GM18507 (cell line): ENCODE measurements at places on chromosomes 2 and 18.

- DNase-seq, result no peak
Observed at GRCh38 chr2:235936493-235936892, 231.7 kb downstream of the GBX2 start.

DNA sequence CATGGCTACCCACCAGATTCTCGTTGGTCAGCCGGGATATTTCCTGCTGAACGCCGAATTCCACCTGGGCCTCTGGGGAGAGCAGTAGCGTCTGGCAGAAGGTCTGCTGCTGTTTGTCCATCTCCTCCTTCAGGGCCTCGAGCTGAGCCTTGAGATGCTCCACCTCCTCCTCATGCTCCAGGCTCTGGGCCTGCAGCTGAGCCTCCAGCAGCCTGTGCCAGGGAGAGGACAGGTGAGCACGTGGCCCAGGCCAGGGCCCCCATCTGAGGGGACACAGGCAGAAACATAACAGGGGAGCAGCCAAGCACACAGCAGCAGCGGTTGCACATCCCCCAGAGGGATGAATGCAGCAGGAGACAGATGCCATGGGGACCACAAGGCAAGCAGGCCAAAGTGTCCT is 40.1 kb upstream of the ACAA2 start:
- DNase-seq, result no peak

- DNase-seq, result no peak
Observed at GRCh38 chr2:165594231-165594934, 124.9 kb downstream of the CSRNP3 start.

- no peak for DNase-seq
Observed at GRCh38 chr18:23093772-23094171, 41.5 kb upstream of the CABLES1 start.

GRCh38 chr18:22311301-22311700 is 106.4 kb downstream of the CTAGE1 start:
- DNase-seq, result no peak

DNA sequence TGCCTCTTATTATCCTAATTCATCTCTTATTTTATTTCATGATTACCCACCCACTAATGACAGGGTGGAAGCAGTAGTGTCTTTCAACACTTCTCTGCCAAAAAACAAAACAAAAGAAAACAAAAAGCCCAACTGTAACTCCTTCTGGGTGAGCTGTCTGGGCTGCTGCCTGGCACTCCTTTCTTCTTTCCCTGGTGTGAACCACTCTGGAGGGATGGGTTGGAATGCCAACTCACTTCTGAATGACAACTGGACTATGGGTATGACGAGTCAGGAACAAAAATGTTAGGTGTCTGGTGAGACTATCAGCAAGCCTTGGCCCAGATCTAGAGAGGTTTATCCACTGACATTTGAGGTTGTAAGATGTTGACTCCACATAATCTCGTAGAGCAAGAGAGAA is 88.3 kb upstream of the ITGB6 start:
- no peak for DNase-seq

GRCh38 chr2:161076936-161077335 is 83.3 kb upstream of the TANK start:
- no peak for DNase-seq

- DNase-seq, result no peak
Observed at GRCh38 chr2:60555066-60555782, 1.8 kb upstream of the BCL11A start.

- no peak for DNase-seq
Observed at GRCh38 chr2:240227538-240228428, 87.3 kb upstream of the OTOS start.

GRCh38 chr2:128601298-128602037 is 282.8 kb upstream of the HS6ST1 start:
- no peak for DNase-seq

- DNase-seq, result no peak
Observed at GRCh38 chr2:3023531-3023930, 354.1 kb downstream of the EIPR1 start.

DNA sequence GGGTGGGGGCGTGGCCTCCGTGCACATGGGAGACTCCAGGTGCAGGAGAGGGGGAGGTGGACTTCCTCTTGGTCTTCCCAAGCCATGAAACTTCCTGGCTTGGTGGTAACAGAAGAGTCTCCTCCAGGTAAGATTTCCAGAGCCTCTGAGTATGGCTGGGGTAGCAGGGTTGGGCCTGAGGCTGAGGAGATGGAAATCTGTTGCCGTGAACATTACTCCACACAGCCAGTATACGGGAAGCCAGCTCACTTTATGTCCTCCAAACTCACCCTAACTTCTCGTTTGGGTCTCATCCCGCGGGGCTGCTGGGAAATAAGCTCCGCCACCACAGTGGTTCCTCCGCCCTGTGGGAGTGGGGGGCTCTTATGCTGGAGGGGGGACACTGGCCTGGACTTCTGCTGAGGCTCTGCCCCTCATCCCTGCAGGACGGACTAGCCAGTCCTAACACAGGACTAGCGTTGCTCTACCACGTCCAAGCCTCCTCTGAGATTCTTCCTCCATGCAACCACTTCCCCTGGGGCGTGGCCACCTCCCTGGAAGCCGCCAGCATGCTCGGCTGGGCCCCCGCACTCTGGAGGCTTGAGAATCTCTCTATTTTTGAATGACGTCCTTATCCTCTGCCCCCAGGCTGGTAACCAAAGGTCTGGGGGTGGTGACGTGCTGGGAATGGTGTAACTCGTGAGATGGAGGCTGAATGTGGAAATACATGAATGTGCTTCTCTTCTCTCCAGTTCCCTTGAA is 777 bp upstream of the RAB17 start:
- DNase-seq, result no peak

DNA sequence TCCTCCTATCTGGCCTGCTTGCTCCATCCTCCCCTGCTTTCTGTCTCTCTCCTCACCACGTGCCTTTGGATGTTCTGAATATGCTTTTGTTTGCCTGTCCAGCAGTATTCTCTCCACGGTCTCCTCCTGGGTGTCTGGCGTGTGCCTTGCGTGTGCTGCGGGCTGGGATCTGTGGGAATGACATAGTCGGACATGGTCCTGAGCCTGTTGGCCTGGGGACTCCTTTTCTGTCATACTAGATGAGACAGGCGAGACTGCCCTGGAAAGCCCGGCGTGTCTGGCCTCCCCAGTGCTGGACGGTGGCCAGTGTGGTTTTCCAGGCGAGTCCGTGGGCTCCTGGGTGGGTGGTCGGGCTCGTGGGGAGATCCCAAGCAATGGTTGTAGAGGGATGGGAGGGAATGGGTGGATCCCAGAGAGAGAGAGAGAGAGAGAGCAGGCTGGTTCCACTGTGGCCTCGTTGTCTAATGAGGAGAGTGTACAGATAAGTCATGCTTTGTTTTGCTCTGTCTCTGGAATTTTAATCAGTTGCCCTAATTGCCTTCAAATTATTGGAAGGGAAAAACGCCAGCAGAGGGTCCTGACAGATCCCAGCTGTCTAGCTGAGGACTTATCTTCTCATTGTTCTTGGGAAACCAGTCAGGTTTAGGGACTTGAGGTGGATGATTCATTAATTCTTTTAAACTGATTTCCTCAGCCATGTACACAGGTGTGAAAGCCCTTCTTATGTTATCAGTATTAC is 58.3 kb downstream of the HPCAL1 start:
- no peak for DNase-seq

DNA sequence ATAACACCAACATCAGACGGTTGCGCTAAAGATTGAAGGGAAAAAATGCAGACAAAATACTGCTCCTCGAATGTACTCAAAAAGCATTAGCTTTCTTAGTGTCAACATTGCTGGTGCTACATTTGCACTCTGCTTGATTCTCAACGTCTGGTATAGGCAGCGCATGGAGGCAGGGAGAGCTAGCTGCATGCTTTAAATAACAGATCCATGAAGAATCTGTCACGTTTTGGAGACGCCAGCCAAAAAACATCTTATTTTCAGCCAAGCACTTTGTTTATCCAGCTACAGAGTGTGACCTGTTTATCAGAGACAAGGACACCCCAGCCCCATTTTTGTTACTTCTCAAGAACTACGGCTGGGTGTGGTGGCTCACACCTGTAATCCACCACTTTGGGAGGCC is 59.5 kb downstream of the APOB start:
- no peak for DNase-seq

DNA sequence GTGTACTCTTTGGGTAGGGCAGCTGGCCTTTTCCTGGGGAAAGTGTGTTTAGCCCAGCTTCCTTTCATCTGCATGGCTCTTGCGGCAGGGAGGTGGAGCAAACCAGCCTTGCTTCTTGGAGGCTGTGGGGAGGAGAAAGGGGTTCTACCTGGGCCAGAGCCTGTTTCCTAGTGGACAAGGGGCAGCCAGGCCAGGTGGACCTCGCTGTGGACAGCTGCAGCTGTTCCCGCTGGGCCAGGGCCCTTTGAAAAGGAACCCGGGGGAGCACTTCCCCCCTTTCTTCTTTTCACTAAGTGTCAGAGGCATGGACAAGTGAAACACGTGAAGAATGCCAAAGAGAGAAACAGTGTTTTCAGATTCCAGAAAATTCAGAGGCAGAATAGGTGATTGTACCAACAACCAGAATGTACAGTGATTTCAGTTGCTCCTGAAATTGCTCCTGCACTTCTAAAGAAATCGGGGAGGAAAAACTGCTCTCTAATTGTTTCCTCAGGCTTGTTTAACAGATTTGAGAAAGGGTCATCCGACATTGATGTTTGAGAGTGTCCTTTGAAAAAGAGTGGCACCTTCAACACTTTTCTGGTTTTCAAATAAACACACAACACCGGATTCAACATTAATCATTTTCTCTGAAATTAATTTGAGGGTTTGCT is 3.9 kb downstream of the GLI2 start:
- DNase-seq, result no peak

DNA sequence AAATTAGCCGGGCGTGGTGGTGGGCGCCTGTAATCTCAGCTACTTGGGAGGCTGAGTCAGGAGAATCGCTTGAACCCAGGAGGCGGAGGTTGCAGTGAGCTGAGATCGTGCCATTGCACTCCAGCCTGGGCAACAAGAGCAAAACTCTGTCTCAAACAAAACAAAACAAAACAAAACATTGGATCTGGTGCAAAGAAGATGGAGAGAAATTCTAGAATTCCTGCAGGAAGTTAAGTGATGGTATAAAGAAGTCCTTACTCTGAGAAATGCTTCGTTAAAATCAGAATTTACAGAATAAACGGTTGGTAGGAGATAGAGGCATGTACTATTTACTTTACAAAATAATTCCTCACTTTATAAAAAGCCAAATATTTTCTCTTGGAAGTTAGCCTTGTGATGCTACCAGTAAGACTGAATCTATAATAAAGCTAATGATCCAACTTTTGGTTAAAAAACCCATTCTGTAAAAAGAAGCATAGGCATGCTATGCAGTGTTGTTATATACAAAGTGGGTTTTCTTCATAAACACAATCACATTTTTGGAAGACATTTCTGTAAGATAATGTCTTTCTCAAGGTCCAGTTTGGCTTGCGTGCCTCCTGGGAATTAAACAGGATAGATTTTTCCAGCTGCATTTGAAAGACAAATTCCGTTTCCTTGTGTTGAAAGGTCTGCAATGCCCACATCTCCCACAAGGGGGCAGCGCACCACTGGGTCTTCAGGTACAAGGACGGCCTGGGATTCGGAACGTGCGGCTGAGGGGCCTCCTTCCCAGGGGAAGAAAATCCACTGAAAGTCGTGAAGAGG is 35.6 kb upstream of the PNO1 start:
- peak; percentile 44 for DNase-seq

DNA sequence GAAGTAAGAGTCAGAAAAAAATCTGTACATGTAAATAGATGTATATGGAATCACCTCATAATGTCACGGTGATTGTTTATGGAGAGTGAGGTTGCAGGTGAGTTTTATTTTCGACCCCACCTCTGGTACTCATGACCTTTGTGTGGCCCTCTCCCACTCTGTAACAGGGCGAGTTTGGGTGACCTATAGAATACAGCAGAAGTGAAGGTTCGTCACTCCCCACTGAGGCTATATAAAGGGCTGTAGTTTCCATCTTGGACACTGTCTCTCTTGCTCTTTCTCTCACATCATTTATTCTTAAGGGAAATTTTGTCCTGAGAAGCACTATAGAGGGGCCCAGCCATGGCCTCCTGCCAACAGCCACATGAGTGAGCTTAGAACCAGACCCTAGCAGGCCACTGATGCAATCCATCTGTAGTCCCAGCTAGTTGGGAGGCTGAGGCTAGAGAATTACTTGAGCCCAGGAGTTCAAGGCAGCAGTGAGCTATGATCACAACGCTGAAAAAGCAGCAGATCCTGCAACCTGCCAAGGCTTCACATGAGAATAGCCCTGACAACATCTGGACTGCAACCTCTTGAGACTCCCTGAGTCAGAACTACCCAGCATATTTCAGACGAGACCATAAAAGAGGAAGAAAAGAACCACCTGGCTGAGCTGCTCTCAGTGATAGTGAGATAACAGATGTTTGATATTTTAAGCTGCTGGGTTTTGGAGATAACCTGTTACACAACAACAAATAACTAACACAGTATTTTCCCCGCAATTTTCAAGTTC is 74.3 kb upstream of the SLC1A4 start:
- DNase-seq, result no peak

GRCh38 chr2:172888714-172889669 is 153.3 kb downstream of the RAPGEF4 start:
- no peak for DNase-seq

- DNase-seq, result no peak
Observed at GRCh38 chr2:214575465-214575864, 164.6 kb downstream of the VWC2L start.

- DNase-seq, result no peak
Observed at GRCh38 chr2:43131890-43132682, 94.3 kb downstream of the ZFP36L2 start.

DNA sequence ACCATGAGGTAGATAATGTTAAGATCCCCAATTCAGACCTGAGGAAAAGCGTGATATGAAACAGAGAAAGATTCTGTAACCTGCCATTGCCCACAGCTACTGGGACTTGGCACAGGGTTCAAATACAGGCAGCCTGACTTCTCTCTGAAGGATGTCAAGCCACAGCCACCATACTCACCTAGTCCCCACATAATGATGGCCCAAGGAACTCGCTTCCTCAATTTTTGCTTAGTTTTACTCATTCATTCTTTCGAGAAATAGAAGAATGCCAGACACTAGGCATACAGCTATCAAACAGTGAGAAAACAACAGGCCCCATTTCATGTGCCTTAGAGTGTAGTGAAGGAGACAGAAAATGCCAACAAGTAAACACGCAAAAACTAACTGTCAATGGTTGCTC is 980 bp upstream of the SULT1C4 start:
- DNase-seq, result no peak

GRCh38 chr18:58226429-58226828 is 182.4 kb downstream of the NEDD4L start:
- no peak for DNase-seq

DNA sequence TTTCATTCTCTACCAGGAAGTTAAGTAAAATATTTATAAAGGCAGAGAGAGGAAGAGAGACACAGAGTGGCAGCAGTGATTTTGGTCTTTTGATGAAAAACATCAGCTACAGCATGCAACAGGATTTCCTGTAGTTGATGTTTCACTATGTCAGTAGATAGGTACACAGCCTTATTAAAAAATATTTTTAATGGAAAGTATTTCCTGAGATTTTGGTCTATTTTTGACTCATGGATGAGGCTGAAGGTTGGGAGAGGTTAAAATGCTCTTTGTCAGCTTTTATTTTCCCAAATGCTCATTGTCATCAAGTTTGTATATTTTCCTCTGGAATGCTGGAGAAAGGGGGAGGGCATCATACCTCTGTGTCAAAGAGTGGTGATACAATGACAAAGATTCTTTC is 1112.5 kb downstream of the CBLN2 start:
- no peak for DNase-seq
